ENCODE measurements at places on chromosomes 4 and X. TPM values are rescaled to one million over a fixed set of nuclear protein-coding genes. Genes with fewer than 3 reads are reported as not detected.

DNA sequence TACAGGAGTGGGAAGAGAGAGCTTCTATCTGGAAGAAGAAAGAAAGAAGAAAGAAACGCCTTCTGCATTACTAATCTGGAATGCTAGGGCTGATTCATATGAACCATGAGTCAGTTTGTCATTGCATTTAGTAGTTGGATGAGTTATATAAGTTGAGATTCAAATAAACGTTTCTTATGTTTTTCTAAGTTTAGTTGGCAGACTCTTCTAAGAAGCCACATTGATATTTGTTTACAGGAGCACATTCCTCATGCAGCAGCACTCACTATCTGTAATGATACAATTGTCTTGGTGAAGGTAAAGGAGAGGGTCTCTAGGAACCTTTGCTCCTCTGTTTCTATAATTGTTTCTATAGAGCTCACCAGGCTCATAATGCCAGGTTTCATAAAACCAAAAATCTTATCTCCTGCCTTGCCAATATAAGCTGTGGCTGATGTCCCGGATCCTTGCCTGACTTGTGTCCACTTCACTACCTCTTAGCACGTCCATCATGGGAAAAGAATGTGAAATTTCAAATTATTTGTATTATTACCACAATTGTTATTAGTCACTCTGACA lies 39.5 kb downstream of the HOPX start:
- no peak overlapping the region for H3K4me3 ChIP-seq
- H3K4me1 ChIP-seq: peaks cover 40% of the 10 kb centered on the region
- H3K27ac ChIP-seq: peak overlapping the region; percentile 82
- no peak for DNase-seq
- H3K27me3 ChIP-seq: peaks cover 3% of the 10 kb centered on the region

- H3K4me1 ChIP-seq: no peaks in the 10 kb centered on the region
- H3K27ac ChIP-seq: no peak overlapping the region
- no peaks in the 10 kb centered on the region for H3K36me3 ChIP-seq
Measured at GRCh38 chrX:11619441-11619840, 46.3 kb downstream of the ARHGAP6 start.

DNA sequence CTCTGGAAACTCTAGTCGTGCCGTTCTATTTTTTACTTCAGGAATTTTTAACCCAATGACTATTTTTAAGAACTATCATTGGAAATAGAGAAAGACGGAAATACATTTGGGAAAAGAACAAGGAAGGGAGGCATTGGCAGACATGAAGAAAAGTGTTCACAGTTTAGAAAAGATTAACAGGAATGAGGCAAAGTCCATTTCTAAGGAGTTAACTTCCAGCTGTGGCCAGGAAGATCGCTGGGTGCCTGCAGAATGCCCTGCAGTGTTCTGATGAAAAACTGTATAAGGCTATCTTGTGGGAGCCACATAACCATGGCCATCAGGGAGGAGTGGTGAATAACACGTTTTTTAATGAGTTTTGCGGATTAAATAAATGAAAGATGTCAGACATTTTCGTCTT lies 150.6 kb upstream of the VCX3A start:
- H3K4me1 ChIP-seq: no peaks in the 10 kb centered on the region
- H3K4me3 ChIP-seq: no peak overlapping the region
- no peaks in the 10 kb centered on the region for H3K36me3 ChIP-seq
- no peak overlapping the region for H3K27ac ChIP-seq

DNA sequence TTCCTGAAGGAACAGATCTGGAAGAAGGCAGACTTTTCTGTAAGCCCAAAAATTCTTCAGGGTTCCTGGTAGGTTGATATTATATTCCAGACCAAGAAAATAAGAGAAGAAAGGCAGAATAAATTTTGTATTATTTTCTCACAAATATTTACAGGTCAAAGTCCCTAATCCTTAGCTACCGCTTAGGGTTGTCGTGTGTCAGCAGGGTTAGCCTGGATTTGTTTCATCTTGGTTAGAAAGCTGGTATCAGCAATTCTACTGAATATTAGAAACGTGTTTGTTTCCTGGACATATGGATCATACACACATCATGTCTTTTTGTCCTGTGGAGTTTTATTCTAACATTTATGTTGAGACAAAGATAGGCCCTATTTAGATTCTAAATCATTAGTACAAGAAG lies 232.9 kb upstream of the CXXC4 start:
- no peaks in the 10 kb centered on the region for H3K36me3 ChIP-seq
- H3K27me3 ChIP-seq: no peaks in the 10 kb centered on the region
- no peak overlapping the region for H3K4me3 ChIP-seq
- H3K4me1 ChIP-seq: no peaks in the 10 kb centered on the region

- no peaks in the 10 kb centered on the region for H3K36me3 ChIP-seq
- no peak overlapping the region for H3K27ac ChIP-seq
- no peaks in the 10 kb centered on the region for H3K4me1 ChIP-seq
- H3K27me3 ChIP-seq: peaks cover 6% of the 10 kb centered on the region
Measured at GRCh38 chr4:169133932-169134331, 123.9 kb upstream of the CBR4 start.

DNA sequence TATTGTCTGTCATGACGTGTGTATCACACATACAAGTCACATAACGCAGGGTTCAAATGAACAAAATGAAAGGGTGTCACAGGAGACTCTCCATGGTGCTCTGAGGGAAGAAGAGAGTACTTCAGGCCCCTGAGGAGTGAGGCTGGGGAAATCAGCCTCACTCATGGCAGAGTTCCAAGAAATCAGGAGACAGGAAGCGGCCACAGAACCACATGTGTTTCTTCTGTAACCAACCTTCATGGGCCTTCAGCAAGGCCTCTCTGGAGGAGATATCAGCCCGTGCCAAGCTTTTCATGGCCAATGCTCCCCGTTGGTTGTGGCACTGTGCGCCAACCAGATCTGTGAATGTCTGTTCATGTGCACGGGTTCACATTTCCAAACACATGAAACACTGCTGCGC lies 76.0 kb downstream of the NAT8L start:
- peak; percentile 41 for DNase-seq
- H3K27ac ChIP-seq: peak overlapping the region; percentile 14
- peaks cover 5% of the 10 kb centered on the region for H3K27me3 ChIP-seq
- no peak overlapping the region for H3K4me3 ChIP-seq
- peaks cover 22% of the 10 kb centered on the region for H3K36me3 ChIP-seq
- H3K4me1 ChIP-seq: peaks cover 33% of the 10 kb centered on the region

- no peaks in the 10 kb centered on the region for H3K4me1 ChIP-seq
- no peak overlapping the region for H3K4me3 ChIP-seq
- H3K27ac ChIP-seq: no peak overlapping the region
- H3K36me3 ChIP-seq: no peaks in the 10 kb centered on the region
- no peak for DNase-seq
- H3K27me3 ChIP-seq: peaks cover 5% of the 10 kb centered on the region
Measured at GRCh38 chr4:15884666-15885065, 53.9 kb downstream of the FGFBP1 start.

Gene SORCS2
- not detected for total RNA-seq

Gene GAGE2A
- not detected for total RNA-seq

Gene ATRX
- 63.9 TPM for total RNA-seq

Gene CDKL2
- total RNA-seq: 0.16 TPM

Gene USP17L25
- total RNA-seq: not detected

Gene S100P
- total RNA-seq: 1.9 TPM

DNA sequence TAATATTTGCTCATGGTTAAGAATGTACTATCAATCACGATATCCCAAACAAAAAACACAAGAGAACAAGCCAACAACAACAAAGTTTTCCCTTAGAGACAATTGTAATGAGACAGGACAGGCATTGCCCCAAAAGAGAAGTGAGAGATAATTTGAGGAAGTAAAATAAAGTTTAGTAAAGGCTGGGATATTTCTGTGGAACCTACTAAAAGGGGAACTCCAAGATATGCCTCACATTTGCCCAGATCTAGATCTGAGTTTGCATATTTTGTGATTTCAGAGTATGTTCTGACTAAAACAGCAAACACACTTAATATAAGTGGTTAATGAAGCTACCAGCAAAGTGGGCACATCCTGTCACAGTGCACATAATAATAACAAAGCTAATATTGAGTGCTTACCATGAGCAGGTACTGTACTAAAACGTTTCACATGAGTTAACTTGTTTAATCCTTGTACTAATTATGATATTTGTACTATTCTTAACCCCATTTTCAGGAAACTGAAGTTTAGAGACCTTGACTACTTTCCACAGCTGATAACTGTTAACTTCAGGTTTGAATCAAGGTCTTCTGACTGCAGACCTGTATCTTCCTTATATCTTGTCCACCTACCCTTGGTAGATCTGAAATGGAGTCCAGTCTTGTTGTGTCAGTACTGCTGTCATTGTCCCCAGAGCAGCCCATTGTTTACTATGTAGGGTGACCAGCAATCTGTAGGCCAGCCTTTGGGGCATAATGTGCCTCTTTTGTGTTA lies 26.0 kb upstream of the BMP2K start:
- DNase-seq: no peak
- H3K27me3 ChIP-seq: no peaks in the 10 kb centered on the region
- no peak overlapping the region for H3K4me3 ChIP-seq
- H3K27ac ChIP-seq: no peak overlapping the region
- H3K36me3 ChIP-seq: peaks cover 2% of the 10 kb centered on the region
- peaks cover 4% of the 10 kb centered on the region for H3K4me1 ChIP-seq

Gene RNF175
- not detected for total RNA-seq

DNA sequence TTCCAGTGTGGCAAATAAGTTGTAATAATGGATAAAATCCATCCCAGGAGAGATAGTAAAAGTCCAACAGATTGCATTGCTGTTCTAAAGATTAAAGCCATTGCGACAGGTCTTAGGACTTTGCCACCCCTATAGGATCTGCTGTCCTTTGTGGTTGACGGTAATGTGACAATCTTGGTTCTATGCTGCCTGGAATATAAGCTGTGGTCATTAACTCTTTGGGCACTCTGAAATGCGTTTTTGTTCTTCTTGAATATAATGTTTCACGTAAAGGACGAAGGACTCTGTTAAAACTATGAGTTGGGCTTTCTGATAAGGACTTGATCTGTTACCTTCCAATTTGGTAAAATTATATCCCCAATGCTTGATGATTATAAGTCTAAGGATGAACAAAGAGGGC lies at the start of gene CLDN24:
TSS of gene CLDN24 (minus strand) at position 101 of the 400 bp plus-strand sequence. CDS start at position 101, 0 bp downstream.
- H3K4me3 ChIP-seq: no peak within 1 kb of the TSS

- H3K4me3 ChIP-seq: no peak overlapping the region
- H3K27me3 ChIP-seq: no peaks in the 10 kb centered on the region
- H3K36me3 ChIP-seq: peaks cover 4% of the 10 kb centered on the region
- H3K27ac ChIP-seq: no peak overlapping the region
- no peak for DNase-seq
- peaks cover 15% of the 10 kb centered on the region for H3K4me1 ChIP-seq
Measured at GRCh38 chrX:42119076-42119475, 195.7 kb upstream of the CASK start.

GRCh38 chr4:21097865-21098264 lies 397.6 kb downstream of the PACRGL start:
- no peak for DNase-seq
- H3K4me1 ChIP-seq: no peaks in the 10 kb centered on the region
- H3K36me3 ChIP-seq: no peaks in the 10 kb centered on the region
- H3K27ac ChIP-seq: no peak overlapping the region
- no peak overlapping the region for H3K4me3 ChIP-seq
- H3K27me3 ChIP-seq: no peaks in the 10 kb centered on the region

Gene EREG
- not detected for total RNA-seq

Gene CXCL6
- not detected for total RNA-seq

GRCh38 chr4:181536811-181537434 lies 706.3 kb upstream of the TENM3 start:
- H3K4me1 ChIP-seq: no peaks in the 10 kb centered on the region
- H3K4me3 ChIP-seq: no peak overlapping the region
- no peaks in the 10 kb centered on the region for H3K27me3 ChIP-seq
- no peaks in the 10 kb centered on the region for H3K36me3 ChIP-seq
- no peak for DNase-seq

DNA sequence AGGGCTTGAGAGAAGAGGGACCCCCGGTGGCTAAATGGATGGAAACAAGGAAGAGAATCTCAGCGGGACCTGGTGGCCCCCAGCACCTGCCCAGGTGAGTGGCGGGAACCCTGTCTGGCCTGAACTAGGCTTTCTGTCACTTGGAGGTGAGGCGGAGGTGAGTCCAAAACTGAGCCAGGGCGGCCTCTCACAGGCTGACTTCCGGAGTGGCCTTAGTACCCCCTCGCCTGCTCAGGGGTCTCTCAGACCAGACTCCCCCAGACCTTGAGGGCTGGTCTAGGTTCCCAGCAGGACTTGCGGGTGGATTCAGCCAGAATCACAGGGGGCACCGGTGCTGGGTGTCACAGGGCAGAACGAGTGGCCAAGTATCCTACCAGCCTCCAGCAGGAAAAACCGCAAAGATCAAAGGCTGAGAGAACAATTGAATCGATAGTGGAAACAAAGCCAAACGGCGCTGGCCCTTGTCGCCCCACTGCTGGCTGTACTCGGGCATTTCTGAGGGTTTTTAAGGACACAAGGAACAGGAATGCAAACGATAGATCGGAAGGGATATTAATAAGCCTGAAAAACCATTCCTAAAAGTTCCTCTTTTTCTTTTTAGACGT lies 67.8 kb downstream of the WFS1 start:
- no peaks in the 10 kb centered on the region for H3K36me3 ChIP-seq
- no peak overlapping the region for H3K4me3 ChIP-seq
- H3K4me1 ChIP-seq: peaks cover 22% of the 10 kb centered on the region
- H3K27ac ChIP-seq: no peak overlapping the region
- DNase-seq: no peak

Gene GLRA2
- total RNA-seq: not detected

DNA sequence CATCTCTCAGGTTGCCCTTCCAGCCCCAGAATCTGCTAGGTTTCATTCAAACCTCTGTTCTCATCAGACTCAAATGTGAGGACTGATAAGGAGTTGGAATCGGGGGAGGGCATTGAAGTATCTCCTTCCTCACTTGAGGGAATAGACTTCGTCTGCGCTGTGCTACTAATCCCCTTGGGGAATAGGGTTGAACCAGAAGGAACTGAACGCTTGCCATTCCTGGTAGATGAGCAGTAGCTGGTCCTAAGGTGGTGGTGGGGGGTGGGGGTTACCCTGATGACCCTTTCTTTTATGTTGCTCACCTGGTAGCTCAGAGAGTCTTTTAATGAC lies 692 bp upstream of the SLC9A7 start:
- peak overlapping the region; percentile 86 for H3K4me3 ChIP-seq
- H3K36me3 ChIP-seq: peaks cover 6% of the 10 kb centered on the region
- H3K4me1 ChIP-seq: peaks cover 6% of the 10 kb centered on the region
- H3K27ac ChIP-seq: peak overlapping the region; percentile 88
- peaks cover 9% of the 10 kb centered on the region for H3K27me3 ChIP-seq

Gene ADH1B
- total RNA-seq: not detected

Gene SSR4
- 281 TPM for total RNA-seq

Measured in activated T-helper 1 cell treated with anti-CD3 and anti-CD28 coated beads, Interleukin-12 subunit alpha, Interleukin-12 subunit beta, Interleukin-2, Interleukin-4 antibody, amounts not matched to agents 30 ng/mL and 10 ng/mL and 1 ng/mL, durations not matched to agents 14 hours and 24 hours and 36 hours (primary cell).